ENCODE measurements at places on chromosomes 2 and 18. TPM values are rescaled to one million over a fixed set of nuclear protein-coding genes. Genes with fewer than 3 reads are reported as not detected.

The CHRNG gene
- not detected for total RNA-seq

The NYAP2 gene
- not detected for total RNA-seq

The CDKL4 gene
- not detected for total RNA-seq

The TET3 gene
- total RNA-seq = 2.9 TPM

The WNT6 gene
- not detected for total RNA-seq

The MYO7B gene
- under 0.01 TPM for total RNA-seq

The AKAIN1 gene
- total RNA-seq = not detected

The COLEC12 gene
- total RNA-seq = 25.9 TPM

GRCh38 chr2:75459565-75460310 lies 101.0 kb downstream of the EVA1A start:
- peak; percentile 78 for DNase-seq

DNA sequence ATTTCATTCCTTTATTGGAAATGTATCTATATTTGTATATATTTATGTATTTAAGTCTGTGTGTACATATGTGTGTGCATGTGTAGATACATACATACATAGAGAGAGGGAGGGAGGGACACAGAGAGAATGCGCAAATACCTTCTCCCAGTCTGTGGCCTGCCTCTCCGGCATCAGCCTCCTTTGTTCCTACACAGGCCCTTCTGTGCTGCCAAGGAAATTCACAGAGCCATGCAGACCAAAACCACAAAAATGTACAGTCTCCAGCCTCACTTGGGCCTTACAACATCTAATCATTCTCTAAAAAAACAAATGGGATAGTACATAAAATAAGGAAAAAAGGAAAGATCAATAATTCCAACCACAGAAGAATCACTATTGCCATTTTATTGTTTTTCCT lies 8.8 kb upstream of the CRACDL start:
- peak; percentile 67 for DNase-seq

DNA sequence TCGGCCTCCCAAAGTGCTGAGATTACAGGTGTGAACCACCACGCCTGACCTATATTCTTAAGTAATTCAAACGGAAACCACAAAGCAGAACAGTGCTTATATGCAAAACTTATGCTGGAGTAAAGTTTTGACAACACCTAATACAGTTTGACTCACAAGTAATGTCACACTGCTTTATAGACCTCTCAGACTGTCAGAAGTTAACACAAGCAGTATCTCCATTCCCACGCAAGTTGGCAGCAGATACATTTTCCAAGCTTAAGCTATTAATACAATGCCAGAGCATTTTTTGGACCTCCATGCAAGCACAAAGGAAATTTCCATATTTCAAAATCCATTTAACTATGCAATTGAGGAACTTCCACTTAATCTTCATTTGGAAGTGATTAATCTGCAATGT lies 21.0 kb upstream of the SANBR start:
- DNase-seq = no peak

- no peak for DNase-seq
These were observed 994.6 kb downstream of the TSN start for GRCh38 chr2:122750095-122750494.

- DNase-seq = peak; percentile 36
These were observed 6.1 kb downstream of the SOS1 start for GRCh38 chr2:39114771-39115170.

DNA sequence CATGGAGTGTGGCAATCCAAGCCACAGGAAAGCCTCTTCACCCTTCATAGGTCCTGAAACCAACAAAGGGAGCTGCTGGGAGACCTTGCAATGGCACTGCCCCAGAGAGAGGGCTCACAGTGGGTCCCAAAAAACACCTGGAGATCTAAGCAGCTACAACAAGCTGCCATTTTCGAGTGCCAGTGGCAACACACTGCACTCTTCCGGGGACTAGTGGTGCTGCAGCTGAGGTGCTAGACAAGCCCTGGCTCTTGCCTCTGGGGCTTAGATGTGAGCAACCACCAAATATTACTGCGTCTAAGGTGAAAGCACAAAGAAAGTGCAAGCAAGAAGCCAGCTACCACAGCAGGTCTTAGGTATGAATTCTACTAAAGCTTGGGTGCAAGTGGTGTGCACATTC lies 192.9 kb downstream of the NOL4 start:
- no peak for DNase-seq

DNA sequence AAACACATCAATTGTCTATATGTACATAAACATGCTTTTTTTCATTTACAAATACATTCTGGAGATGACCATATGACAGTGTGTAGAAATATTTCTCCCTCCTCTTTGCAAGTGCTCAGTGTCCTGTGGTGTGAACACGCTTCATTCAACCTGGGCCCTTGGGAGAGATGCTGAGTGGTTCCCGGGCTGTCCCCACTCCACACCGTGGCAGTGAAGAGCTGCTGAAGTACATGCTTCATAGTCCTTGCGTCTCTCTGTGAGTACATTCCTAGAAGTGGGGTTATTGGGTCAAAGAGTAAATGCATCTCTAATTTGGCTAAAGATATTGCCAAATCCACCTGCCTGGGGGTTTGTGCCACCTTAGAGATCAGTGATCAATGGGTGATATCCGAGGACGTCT lies 6.5 kb upstream of the GPR35 start:
- no peak for DNase-seq

DNA sequence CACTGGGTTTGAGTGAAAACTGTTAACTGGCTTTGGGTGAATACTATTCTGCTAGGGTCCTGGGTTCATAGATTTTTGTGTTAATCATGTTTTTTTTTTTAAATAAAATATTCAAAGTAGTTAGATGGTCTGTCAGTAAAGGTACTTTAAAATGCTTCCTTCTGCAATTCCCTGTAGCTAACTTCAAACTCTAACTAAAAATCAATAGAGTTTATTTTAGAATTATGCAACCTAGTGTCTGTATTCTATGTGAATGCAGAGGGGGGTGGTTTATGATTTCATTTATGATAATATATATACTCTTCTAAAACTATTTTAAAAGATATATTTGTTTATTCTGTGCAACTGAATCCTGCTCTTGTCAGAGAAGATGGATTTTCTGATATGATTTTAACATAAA lies 27.9 kb downstream of the STARD6 start:
- no peak for DNase-seq

GRCh38 chr2:49175831-49176230 lies 21.5 kb upstream of the FSHR start:
- DNase-seq = no peak

- DNase-seq = peak; percentile 51
These were observed 26.3 kb downstream of the FN1 start for GRCh38 chr2:215409331-215410127.

GRCh38 chr2:26740890-26741302 lies 23.2 kb upstream of the SLC35F6 start:
- DNase-seq = peak; percentile 35

DNA sequence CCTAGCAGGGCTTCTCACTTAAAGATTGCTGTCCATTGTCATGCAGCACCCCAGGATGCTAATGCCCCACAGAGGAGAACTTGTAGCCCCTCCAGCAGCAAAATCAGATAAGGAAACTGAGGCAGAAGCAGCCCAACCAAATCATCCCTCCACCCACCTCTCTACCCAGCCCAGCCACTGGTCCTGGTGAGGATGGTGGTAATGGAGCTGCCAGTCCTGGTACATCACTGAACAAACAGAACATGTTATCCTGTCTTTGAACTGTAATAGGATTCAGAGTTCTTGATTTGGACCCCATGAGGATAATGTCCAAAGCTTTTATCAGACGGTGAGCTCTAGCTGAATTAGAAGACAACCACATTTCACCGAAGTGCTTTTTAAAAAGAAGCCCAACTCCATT lies 113.2 kb downstream of the MRO start:
- DNase-seq = no peak

DNA sequence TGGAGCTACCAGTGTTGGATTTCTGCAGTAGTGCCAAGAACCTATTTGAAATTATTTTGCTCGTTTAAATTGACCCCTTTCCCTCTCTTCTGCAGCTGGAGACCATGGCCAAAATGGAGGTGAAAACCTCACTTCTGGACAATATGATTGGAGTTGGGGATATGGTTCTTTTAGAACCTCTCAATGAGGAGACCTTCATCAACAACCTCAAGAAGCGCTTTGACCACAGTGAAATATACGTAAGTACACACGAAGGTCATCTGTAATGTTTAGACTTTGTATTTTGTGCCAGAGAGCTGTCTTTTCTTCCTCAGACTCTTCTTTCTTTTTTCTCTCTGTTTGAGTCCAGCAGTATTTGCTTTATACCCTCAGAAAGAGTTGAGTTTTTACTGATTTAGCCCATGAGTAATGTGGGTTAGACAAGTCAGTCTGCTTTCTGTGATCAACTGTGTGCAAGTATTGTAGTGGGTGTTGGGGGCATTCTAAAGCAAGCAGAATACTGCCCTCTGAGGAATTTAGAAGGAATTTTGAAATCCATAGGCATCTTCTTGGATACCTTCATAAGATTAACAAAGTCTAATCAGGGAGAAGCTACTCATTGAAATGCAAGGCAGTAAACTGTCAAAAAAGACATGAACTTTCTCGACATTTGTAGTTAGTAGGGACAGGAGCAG lies 31.7 kb downstream of the MYO1B start:
- peak; percentile 16 for DNase-seq

- peak; percentile 19 for DNase-seq
These were observed 93.1 kb downstream of the MBP start for GRCh38 chr18:77039196-77040130.

DNA sequence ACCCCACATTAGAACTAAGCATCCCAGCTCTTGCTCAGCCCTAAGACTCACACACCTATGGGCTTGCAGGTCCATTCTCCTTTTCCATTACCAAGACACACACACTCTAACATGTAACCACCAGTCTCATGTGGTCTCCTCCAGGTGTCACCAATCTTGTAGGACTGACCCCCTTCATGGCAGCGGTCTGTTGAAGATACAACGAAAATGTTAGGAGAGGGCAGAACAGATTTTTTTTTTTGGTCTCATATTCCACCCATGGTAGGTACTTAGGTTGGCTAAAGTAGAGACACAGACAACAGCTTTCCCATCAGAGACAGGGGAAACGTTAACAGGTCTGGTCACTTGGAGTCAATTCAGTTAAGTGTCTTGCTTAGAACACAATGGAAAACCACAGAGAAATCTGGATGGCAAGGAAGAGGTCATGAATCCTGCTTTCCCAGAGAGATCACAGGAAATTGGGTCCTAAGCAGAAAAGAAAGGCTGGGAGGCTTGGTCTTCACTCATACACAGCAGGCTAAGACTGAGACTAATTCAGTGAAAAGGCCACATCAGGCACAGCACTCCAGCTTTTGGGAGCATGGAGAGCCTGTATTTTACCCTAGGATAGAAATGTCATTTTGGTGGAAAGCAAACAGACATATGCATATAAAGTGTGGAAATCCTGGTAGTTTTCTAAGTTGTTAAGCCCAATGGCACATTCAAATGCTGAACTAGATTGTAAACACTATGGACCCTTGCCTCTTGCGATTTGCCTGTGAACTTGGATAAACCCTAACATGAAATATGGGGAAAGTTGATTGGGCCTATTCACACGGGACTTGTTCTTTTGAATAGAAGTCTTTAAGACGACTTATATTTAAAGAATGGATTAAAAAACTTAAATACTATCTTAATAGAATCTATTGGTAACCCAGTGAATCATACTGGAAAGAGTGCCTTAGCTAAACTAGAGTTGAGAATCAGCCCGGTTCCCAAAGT lies 3.8 kb downstream of the FN1 start:
- peak; percentile 38 for DNase-seq

Data from GM23248 (cell line).